Thoracic aorta (tissue), 2 donors: ENCODE measurements at places on chromosomes 2 and 18. TPM values are rescaled to one million over a fixed set of nuclear protein-coding genes. Genes with fewer than 3 reads are reported as not detected.

Gene OBSL1
- 151 TPM for total RNA-seq

- no peak for DNase-seq
- no peaks in the 10 kb centered on the region for H3K27me3 ChIP-seq
- H3K36me3 ChIP-seq = no peaks in the 10 kb centered on the region
- no peaks in the 10 kb centered on the region for H3K4me1 ChIP-seq
- no peak overlapping the region for H3K27ac ChIP-seq
Observed at GRCh38 chr2:117775703-117776219, 38.7 kb upstream of the DDX18 start.

GRCh38 chr2:65416945-65417344 lies 15.5 kb downstream of the SPRED2 start:
- no peaks in the 10 kb centered on the region for H3K36me3 ChIP-seq
- no peak overlapping the region for H3K4me3 ChIP-seq
- H3K27me3 ChIP-seq = no peaks in the 10 kb centered on the region
- H3K4me1 ChIP-seq = peaks cover 11% of the 10 kb centered on the region

Gene IL1RN
- 1.6 TPM for total RNA-seq

GRCh38 chr2:98793897-98794830 lies 63.2 kb upstream of the MGAT4A start:
- no peak overlapping the region for H3K4me3 ChIP-seq
- H3K4me1 ChIP-seq = peaks cover 21% of the 10 kb centered on the region
- peak overlapping the region; percentile 36 for H3K27ac ChIP-seq
- DNase-seq = no peak
- no peaks in the 10 kb centered on the region for H3K36me3 ChIP-seq
